ENCODE measurements at places on chromosomes 7 and 10.

DNA sequence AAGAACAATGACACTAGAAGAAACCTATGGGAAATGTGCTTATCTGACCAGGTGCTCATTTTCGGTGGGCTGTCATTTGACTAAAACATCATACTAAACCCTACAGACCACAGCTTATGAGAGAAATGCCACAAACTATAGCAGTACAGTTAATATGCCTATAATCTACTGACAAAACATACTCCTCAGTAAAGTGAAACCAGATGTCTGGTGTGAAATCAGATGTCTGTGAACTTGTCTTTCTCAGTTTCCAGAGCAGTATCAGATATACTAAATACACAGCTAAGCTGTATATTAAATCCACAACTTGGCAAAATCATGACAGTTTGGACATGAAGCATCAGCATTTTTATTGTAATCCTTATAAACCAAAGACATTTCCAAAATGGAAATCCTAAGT lies 3.3 kb downstream of the IMMP2L start:
- DNase-seq, result peak; percentile 29

- DNase-seq, result no peak
Observed at GRCh38 chr7:28983396-28984190, 25.5 kb upstream of the TRIL start.

DNA sequence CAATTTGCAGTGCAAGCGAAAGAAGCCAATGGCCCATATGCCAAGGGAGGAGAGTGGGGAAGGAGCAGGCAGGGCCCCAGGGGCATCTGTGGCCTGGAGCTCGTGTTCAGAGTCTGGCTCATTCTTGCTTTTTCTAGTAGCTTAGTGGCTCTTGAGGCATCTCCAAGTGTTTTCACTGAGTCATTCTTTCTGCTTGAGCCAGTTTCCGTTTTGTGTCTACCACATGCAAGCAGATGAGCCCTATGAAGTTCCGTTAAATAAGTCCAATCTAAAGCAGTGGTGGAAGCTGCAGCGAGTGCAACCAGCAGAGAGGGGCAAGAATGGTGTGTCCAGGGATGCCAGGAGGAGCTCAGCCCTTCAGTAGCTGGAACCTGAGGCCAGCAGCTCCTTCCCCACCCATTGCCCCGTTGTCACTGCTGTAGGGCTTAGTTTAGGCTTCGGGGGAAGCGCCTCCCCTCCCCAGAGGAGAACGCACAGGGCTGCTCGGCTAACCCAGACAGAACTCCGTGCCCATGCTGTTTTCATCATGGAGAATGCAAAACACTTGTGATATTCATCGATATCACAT lies 57.4 kb upstream of the EBF3 start:
- DNase-seq, result peak; percentile 82

- DNase-seq, result peak; percentile 39
Observed at GRCh38 chr7:50679218-50680007, 103.3 kb downstream of the GRB10 start.

DNA sequence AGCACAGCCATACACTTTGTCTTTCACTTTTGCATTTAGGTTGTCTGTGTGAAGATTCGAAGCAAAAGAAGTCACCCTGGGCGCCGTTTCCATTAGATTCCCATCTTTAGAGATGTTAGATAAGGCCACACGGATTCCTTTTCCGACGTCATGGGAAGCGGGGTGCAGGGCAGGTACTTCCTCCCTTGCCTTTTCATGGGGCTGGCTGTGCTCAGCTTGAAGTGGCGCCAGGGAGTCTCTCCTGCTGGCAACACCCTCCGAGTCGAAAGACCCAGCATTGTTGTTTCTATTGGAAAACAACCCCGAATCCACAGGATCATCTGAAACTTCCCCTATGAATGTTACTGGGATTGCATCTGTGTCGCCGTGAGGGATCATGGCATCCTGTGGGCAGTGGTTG lies 246.4 kb upstream of the GRB10 start:
- DNase-seq, result no peak

DNA sequence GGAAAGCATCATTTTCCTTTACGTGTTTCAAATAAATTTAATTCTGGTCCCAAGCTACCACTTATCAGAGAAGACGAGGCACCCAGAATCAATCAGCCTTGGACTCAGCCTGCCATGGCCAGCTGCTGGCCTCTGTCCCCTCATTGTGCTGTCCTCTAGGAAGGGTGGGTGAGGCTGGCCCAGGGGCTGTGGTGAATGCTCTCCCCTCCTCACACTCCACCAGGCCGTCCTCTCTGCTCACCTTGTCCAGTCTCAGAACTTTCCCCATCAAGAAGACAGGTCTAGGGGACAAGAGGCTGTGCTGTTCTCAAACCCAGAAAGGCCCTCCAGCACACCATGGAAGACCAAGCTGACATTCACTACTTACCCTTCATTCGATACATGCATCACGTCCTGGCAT lies 36.4 kb downstream of the CXCL12 start:
- no peak for DNase-seq

DNA sequence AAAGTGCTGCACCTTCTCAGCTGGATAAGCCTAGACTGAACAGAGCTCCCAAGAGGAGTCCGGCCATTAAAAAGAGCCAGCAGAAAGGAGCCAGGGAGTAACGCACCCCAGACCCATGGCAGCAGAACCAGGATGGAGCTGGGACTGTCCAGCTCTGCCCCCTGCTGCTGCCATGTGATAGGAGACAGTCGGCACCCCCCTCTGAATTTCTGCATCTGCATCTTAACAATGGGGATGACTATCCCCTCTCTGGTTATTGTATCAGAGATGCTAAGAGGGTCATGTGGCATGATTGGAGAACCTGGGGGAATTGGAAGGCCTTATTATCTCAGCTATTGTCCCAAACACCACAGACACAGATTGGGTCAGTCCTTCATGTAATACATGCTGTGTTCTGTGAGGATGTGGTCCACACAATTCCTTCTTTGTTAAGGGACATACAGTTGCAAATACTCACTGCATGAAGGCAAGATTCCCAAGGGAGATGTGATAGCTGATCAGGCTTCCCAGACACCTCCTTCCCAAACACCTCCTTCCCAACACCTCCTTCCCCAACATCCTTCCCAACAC lies 29.3 kb downstream of the PLEKHS1 start:
- DNase-seq, result no peak

DNA sequence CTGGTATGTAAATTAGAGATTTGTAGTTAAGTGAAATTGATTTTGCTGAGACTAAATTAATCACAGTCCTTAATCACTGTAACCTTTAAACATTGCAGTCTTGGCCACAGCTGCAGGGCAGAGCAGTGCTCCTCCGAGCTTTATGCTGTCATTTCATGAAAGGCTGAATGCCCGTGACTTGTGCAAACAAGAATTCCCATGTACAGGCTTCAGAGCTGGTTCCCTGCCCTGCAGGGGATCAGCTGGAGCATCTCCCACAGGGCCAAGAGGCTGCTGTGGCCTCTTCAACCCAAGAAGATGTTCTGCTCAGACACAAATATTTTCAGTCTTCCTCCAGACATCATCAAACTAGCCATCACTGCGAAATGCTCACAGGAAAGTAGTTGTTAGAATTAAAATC lies 419.1 kb downstream of the AUTS2 start:
- DNase-seq, result no peak

GRCh38 chr10:13483073-13483472 lies 45.7 kb downstream of the BEND7 start:
- no peak for DNase-seq

GRCh38 chr10:8418631-8419030 lies 364.1 kb downstream of the GATA3 start:
- DNase-seq, result no peak

DNA sequence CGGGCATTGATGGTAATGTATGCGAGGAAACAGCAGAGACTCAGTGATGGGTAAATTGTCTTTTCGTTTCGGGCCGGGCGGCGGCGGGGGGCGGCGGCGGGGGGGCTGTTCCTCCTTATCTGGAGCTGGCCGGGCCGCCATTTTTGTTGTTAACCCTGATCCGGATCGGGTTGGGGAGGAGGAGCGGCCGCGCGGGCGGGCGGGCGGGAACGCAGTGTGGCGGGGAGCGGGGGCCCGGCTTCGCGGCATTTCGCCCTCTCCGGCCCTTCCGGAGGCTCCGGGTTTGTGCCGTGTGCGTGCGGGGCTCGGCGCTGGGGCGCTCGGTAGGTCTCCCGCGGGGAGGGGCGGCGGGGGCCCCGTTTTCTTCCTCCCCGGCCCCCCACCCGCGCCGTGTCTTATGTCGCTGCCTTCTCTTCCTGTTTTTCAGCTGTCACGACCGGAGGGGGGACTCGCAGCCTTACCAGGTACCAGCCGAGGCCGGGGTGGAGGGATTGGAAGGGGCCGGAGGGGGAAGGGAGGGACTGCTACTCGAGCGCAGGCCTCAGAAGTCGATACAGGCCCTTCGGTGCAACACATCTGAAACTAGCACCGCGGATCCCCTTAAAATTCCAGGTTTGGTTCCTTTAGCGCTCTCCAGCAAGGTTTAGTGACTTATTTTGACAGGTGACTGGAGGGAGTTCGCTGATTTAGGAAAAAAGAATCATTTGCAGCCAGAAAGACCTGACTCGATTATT lies 820 bp downstream of the WAC start:
- peak; percentile 8 for DNase-seq

DNA sequence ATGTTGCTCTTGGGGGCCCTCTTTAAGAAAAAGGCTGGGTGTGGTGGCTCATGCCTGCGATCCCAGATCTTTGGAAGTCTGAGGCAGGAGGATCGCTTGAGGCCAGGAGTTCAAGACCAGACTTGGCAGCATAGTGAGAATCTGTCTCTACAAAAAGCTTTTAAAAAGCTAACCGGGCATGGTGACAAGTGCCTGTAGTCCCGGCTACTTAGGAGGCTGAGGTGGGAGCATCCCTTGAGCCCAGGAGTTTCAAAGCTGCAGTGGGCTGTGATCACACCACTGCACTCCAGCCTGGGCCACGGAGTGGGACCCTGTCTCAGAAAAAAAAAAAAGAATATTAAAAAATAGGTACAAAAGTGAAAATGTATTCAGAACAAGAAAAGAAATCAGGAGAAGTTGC lies 38.1 kb upstream of the SLC39A12 start:
- DNase-seq, result no peak

- DNase-seq, result no peak
Observed at GRCh38 chr7:2870471-2870931, 26.4 kb upstream of the GNA12 start.

GRCh38 chr7:114173170-114173890 lies 241.3 kb upstream of the FOXP2 start:
- DNase-seq, result no peak

DNA sequence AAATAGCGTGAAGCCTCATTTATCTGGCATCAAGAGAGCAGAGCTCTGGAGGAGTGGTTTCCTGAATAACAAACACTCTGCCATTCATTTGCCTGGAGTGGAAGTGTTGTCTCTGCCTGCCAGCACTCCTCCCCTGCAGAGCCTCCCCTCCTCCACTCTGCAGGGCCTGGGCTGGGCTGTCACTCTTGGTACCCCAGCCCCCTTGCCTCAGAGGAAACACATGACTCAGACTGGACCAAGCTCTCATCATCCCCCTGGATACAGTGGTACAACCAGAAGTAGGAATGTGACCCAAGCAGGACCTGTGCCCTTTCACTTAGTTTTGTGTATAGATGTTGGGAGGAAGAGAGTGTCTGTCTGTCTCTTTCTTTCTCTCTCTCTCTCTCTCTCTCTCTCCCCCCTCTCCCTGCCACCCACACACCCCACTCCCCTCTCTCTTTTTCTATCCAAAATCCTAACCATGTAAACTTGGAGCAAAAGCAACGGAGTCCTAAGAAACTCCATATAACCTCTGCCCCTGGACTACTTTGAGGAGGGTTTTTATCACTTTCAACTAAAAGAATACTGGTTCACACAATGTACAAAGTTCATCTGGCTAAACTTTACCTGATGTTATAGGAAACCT lies 43.9 kb downstream of the DOCK4 start:
- DNase-seq, result peak; percentile 68

DNA sequence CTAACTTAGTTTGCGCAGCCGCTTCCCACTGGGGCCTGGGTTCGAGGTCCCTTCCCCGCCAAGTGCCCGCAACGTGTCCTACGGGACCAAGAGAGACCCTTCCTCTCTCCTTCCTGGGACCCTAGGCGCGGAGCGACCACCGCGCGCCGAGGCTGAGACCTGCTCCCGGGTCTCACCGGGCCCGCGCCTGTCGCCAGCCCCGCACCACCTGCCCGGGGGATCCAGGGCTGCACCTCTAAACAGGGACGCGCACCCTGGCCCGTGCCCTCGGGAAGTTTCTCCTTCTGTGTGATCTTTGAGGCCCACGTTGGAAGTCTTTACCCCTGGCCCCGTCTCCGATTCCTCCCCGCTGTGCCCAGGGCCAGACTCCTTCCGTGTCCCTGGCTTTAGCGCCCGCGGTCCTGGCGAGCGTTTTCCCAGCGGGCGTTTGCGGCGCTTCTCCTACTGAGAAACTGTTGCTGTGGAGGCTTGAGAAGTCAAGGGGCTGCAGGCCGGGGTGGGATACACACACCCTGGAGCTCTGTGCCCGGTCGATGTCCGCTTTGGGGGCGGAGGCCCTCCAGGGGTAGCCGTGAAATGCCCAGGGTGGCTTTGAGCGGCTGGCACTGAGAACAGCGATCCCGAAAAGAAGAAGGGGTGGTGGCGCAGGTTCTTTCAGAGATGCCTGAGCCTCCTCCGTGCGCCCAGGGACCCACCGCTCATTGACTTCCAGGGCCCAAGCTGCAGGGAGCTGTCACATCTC lies 575 bp downstream of the PLPP4 start:
- no peak for DNase-seq

DNA sequence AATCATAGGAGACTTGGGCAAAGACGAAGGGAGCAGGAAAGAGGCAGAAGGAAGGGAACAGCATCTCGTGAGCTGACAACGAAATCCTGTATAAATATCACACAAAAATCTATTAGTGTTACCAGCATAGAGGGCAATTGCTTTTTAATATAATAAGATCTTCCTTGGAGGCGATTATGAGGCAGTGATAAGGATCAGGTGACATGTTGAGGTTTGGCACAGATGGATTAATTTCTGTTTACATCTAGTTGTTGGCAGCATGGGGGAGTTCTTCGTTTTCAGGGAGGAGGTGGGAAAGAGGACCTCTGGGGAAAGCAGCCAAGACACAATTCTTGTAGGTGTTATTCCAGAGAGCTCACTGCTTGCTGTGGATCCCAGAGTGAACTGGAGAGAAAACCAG lies 163.8 kb downstream of the PLXNA4 start:
- DNase-seq, result no peak

GRCh38 chr7:73812996-73813395 lies 17.8 kb upstream of the CLDN4 start:
- no peak for DNase-seq

GRCh38 chr7:33821970-33822369 lies 83.4 kb upstream of the BMPER start:
- no peak for DNase-seq

- DNase-seq, result peak; percentile 2
Observed at GRCh38 chr7:15007507-15007906, 105.0 kb upstream of the DGKB start.

DNA sequence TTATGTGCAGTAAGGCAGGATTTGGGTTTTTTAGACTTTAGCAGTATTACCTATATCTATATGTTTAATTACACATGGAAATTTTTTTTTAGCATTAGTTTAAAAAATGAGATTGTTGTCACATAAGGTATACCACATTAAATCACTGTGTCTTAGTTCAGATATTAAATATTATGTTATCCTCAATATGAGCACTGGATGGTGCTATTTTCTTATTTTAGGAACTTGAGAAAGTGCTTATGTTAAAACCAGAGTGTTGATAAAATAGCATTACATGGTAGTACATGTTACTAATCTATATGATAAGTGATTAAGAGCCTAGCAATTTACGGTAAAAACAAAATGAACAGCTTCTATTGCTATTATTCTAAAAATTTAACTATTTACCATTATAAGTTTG lies 28.8 kb downstream of the MIOS start:
- DNase-seq, result peak; percentile 5
